ENCODE measurements at places on chromosomes 13 and 19.

GRCh38 chr13:28611654-28612131, 47.2 kb upstream of the POMP start:
- peak; percentile 27 for DNase-seq

- DNase-seq: peak; percentile 45
Measured at GRCh38 chr13:32316501-32316900, 1.2 kb downstream of the BRCA2 start.

GRCh38 chr19:4456476-4456842, 1.1 kb downstream of the UBXN6 start:
- DNase-seq: peak; percentile 38

DNA sequence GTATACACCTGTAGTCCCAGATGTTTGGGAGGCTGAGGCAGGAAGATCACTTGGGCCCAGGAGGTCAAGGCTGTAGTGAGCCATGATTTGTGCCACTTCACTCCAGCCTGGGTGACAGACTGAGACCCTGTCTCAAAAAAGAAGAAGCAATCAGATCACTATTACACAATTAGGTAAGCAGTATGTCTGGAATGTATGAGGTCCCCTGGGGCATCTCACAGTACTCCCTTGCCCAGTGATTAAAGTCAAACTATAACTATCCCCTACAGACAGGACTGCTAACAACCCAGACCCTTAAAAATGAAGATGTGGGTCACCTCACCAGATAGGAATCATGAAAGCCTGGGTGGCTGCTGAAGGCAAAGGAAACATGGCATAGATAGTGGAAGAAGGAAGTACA, 9.4 kb upstream of the PAN3 start:
- DNase-seq: no peak

GRCh38 chr13:94333131-94333820, 146.2 kb downstream of the DCT start:
- no peak for DNase-seq

All from hematopoietic multipotent progenitor cell treated with erythropoietin and hydrocortisone succinate and interleukin-3 and kit ligand, for 8 days (in vitro differentiated cells).